ENCODE measurements at places on chromosomes 7 and 10.

DNA sequence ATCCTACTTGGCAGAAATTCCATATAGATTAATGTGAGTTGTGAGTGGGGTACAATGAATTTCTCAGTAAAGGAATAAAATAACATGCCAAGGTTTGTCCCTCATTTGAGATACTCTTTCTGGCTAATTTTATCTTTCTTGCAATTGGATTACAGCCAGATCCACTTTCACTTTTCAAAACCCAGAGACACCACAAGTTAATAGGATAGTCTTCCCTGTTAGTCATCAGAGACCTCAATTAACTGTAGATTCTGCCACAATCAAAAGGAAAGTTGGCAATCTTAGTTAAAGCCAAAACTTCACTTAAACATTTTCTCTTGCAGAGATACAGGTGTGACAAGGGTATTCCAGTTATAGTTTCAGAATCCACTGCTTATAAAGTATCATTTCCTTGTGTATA is 91.4 kb upstream of the PHYHIPL start:
- DNase-seq, result no peak

DNA sequence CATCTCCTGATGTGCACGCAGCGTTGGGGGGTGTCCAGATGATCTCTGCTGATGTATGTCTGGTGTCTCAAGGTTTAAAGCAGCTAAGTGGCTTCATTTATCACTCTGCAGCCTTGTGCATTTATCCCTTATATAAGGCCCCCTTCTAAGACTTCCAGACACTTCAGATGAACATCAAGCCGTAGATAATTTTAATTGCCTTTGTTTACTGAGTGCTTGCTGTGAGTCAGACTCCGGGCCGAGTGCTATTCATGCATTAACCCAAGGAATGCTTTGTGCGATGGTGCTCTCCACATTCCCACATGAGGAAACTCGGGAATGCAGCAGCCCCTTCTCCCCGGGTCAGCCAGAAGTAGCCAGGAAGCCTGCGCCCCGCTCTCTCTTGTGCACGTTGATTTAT is 328.6 kb upstream of the COBL start:
- DNase-seq, result no peak

DNA sequence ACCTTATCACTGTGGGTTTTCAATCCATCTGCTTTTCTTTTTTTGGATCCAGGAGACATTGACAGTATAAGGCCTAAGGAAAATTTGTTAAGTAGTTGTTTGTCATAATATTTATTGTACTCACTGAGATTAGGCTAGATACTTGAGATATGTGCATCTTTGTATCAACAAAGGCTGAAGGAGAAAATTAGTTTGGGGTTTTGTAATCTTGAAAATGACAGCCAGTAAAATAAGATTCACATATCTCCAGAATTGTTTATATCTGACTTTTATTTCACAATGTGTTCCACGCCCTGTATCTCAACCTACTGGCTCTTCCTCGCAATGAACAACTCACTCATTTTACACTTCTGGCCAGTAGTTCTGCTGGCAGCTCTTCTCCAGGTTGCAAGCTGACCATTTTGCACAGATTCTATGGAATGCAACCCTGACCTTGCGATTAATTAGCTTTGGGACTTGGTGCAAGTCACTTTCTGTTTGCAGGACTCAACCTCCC is 132.7 kb downstream of the GATA3 start:
- no peak for DNase-seq

DNA sequence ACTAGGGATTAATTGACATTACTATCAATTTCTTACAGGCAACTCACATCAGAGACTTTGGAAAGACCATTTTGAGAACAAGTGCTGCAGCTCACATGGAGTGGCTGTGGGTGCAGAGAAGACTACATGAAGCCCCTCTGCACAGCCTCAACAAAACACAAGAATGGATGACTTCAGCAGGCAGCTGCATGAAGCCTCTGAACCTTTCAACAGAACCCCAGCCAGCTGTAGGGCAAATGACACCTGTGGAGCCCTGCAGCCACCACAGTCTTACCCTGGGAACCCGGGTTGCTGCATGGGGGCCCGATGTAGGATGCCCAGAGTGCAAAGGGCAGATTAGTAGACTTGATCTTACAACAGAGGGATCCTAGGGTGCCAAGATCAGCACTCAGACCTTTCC is 62.0 kb upstream of the CAMK2B start:
- peak; percentile 40 for DNase-seq

GRCh38 chr7:105622106-105622731 is 40.9 kb upstream of the EFCAB10 start:
- no peak for DNase-seq
